ENCODE measurements at places on chromosomes 4 and X.

DNA sequence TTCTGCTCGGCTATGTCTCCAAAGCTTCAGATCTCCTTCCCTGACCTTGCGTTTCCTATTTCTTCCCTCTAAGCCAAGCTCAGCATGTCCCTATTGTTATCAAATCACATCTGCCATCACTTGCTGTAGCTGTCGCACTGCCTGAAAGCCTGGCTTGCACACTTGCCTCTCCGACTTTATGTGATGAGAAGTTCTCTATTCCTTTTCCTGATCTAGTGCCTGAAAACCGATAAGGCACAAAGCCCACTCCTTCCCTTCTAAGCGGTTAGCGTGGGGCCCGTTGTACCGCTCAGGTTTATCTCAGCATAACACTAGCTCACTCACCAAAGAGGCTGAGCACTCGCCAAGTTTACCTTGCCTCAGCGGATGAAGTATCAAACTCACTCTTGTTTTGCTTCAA lies 816 bp downstream of the NMU start:
- no peak for DNase-seq

- DNase-seq: no peak
These were observed 8.9 kb downstream of the CCNA2 start for GRCh38 chr4:121814756-121815155.

GRCh38 chr4:24070117-24070516 lies 180.3 kb upstream of the PPARGC1A start:
- peak; percentile 72 for DNase-seq

DNA sequence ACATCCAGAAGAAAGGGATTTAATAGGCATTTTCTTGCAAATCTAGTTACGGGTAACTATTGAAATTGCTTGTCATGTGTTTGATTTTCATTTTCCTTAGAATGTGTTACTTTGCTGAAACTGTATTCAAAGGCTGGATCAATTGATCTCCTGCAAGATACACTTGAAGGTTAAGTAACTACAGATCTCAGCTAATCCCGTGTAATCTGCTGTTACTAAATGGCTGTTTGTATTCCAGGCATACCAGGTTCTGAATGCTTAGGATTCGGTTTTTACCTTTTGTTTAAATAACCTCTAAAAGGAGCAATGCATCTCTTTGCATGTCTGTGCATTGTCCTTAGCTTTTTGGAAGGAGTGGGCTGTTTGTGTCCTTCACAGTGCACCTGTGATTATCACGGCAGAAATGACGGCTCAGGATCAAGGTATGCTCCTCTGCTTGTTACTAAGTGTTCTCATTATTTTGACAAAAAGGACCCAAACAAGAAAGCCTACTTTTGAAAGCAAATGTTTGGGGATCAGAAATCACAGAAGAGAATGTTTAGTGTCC lies at the start of gene LRIT3:
LRIT3 (plus strand) TSS at position 212 of the 547 bp plus-strand sequence; CDS start at position 307, 95 bp downstream.
- DNase-seq: no peak

DNA sequence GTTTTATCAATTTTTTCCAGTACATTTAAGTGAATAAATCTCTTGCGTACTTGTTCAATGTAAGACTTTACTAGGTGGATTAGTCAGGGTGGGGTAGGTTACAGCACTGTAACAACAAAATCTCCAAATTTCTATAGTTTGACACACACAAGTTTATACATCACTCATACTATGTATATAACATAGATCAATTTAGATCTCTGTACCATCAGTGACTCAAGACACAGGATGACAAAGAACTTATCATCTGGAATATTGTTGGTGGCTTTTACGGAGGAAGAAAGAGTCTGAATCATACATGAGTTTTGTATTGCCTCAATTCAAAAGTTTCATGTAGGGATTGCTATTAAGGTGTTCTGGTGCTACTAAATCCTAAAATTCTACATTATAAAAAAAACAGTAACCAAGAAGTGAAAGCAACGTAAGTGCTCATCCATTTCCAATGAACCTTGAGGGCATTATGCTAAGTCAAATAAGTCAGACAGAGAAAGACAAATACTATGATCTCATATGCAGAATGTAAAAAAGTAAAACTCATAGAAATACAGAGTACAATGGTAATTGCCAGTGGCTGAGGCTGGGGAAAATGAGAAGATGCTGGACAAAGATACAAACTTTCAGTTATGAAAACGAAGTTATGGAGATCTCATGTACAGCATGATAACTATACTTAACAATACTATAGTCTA lies 98.0 kb upstream of the DKK2 start:
- DNase-seq: no peak

GRCh38 chrX:13717700-13718472 lies 16.5 kb downstream of the TRAPPC2 start:
- peak; percentile 62 for DNase-seq

GRCh38 chr4:181970366-181970765 lies 272.8 kb upstream of the TENM3 start:
- no peak for DNase-seq

DNA sequence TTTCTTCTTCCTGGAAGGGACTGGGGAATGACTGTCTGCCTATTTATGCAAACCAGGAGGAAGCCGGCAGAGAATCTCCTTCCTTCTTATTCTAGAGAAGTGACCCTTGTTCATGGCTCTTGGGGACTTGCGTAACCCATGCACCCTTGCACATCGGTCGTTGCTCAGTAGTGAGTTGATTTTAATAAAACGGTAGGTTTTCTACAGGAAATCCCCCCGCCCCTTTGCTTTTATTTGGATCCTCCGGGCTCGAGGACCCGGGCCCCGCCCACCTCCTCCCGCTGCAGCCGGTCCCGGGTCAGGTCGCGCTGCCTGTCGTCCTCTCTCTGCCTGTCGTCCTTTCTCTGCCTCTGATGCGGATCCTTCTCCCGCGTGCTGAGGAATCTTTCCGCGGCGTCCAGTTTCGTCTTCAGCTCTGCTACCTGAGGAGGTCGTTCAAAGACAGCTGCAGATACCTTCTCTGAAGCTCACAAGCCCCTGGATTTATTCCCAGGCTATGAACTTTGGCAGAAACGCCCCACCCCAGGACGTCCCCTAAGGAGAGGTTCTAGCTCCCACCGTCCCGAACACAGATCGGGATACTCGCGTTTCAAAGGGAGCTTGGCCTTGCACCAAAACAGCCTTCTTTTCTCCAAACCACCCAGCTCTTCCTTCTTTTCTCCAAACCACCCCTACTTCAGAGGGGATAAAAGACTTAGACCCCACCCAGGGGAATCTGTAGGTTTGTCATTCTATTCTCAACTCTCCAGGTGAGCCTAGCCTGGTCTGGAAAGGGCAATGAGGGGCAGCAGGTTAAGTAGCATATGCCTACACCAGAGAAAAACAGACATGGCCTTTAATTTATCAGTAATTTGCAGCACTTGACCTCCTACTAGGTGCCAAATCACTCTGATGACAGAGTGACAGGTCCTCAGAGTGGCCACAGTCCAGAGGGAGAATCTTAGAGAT lies 7.0 kb downstream of the TNIP3 start:
- no peak for DNase-seq

GRCh38 chr4:152655272-152656129 lies 24.3 kb downstream of the TMEM154 start:
- DNase-seq: no peak

- no peak for DNase-seq
These were observed 127.3 kb downstream of the TENM3 start for GRCh38 chr4:182370491-182370890.

- DNase-seq: no peak
These were observed 44.9 kb downstream of the CLNK start for GRCh38 chr4:10639664-10640063.

DNA sequence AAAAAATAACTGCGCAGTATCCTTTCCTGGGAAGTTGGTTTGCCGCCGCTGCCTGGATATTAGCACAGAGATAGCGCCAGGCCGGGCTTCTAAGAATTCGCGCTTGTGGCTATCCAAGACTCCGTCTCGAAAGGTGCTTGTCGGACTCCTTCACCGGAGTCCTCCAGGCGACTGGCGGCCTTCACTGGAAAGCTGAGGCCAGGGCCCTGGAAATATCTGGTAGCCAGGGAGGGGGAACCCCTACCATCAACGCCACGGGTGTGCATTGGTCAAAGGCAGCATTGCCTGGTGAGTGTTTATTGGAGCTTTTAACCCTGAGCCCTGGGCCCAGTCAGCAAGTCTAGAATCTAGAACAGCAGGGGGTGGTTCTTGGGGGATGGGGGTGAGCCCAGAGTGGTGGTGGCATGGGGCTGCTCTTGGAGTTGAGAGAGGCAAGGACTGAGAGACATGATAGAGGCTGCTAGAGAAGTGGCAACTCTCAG lies 577 bp upstream of the PIM2 start:
- DNase-seq: no peak
